ENCODE measurements at places on chromosomes 6 and 20.

- no peak for DNase-seq
Measured at GRCh38 chr6:167549213-167549612, 224.3 kb downstream of the TTLL2 start.

- no peak for DNase-seq
Measured at GRCh38 chr20:63484651-63485403, 12.4 kb upstream of the KCNQ2 start.

DNA sequence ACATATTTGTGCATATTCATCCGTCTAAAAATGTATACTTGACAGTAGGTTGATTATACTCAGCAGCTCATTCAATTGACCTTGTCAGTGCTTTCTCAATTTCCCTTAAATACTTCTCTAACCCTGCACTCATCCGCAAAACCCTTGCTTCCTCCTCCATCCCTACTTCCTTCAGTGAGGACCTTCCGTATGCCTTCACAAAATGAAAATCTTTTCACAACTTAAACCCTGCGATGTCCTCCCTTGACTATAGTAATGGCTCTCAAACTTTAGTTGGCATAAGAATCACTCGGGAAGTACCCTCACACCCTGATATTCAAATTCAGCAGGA lies 5.2 kb downstream of the MBOAT1 start:
- no peak for DNase-seq

DNA sequence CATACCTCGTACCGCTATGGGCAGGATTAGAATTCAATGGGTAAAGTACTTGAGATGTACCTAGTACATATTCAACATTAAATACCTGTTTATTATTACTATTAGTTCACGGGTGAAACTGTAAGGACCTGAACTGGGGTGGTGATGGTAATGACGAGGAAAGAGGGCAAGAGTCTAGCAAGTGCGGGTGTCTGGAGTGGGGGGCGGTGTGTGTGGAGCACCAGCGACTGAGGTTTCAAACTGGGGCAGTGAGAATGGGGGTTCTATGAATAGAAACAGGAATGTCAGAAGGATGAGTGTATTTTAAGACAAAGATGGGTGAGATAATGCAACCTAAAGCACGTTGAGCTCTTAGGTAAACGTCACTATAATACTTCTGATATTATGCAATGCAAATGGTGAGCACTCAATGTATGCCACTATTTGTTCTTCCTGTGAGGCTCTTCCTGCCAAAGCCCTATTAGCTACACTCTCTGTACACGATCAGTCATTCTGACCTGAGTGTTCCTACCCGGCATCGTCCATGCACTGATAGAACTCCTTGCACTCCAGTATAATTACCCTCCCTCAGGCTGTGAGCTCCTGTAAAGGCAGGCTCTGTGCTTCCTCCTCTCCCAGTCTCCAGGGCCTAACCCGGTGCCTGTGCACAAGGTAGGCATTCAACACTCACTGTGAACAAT lies 55.0 kb downstream of the ALDH5A1 start:
- no peak for DNase-seq

DNA sequence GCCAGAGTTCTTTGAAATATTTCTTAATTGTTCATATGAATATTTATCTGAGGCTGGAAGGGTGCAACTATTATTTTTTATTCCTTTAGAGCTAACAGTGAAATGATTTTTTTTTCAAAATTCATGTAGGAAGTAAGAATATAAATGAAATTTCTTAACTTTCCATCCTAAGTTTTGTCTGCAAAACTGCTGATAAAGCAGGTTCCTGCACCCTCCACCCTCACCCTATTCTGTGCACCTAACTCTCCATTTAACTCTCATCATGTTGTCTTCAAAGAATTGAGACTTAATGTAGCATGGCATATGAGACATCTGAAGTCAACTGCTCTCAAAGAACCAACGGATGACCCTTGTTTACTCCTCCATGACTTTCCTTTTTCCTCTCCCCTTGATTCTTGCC lies 23.5 kb upstream of the MANEA start:
- DNase-seq: no peak

DNA sequence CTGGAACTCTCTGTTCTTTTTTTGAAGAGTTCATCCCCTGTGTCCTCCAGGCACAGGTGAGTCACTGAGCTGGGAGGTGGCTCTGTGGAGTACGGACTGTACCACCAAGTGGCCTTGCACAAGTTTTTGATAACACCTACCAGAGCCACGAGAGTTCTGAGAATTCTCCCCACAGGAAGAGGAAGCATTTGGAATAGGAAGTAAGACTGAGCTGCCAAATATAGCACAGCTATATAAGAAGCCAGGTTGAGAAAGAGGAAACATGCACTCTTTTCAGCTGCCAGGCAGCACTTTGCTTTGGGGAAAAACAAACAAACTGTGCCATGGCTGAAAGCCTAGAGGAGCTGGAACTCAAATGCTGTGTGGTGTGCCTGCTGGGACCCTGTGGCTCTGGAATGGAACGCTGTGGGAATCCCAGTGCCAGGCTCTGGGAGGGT lies 70.8 kb upstream of the RIPOR2 start:
- DNase-seq: no peak

DNA sequence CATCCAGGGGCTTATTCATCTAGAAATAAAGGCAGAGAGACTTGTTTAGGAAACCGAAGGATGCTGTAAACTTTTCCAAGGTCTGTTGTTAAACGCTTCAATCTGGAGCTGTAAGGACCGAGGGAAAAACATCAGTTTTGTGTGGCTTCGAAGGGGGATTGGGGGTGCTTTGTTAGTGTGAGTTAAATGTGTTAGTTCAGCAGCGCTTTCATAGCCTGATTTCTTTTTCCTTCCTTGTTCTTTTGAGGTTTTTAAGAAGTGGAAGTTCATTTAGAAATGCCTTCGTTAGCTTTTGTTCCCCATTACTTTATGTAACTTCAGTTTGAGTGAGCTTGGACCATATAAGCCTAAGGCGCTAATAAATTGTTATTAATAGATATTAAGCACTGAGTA lies 1.5 kb downstream of the ANKS1A start:
- DNase-seq: no peak

- no peak for DNase-seq
Measured at GRCh38 chr20:23138682-23139081, 52.6 kb upstream of the CD93 start.

DNA sequence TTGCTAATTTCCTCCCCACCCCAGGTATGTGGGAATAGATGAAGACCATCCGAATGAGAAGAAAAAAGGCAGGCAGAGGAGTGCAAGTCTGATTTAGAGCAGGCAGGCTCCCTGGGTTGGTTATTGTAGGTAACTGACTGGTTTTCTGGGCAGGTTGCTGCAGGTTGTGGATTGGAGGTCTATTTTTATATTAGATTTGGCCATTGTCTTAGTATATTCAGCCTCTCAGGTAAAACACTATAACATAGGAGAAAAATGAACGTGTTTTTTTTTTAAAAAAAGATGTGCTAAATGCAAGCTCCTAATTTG lies 492 bp upstream of the TBC1D7 start:
- DNase-seq: no peak

GRCh38 chr20:33490934-33491656 lies 1.2 kb downstream of the CBFA2T2 start:
- DNase-seq: no peak

DNA sequence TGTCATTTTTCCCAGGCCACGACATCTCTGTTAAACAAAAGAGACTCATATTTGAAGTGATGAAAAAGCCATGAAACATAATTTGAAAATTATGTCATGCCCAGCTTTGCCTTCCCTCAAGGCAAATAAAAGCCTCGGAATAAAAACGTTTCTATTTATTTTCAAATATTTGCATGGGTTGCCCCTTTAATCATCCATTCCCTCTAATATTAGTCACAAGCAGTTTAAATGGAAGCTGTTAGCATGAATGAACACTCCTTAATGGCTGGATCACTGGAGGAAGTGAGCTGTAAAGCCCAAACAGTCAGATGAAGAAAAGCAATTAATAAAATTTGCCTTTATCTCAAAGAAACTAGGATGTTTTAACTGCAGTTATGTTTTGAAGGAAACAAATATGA lies 69.3 kb upstream of the STMND1 start:
- no peak for DNase-seq

DNA sequence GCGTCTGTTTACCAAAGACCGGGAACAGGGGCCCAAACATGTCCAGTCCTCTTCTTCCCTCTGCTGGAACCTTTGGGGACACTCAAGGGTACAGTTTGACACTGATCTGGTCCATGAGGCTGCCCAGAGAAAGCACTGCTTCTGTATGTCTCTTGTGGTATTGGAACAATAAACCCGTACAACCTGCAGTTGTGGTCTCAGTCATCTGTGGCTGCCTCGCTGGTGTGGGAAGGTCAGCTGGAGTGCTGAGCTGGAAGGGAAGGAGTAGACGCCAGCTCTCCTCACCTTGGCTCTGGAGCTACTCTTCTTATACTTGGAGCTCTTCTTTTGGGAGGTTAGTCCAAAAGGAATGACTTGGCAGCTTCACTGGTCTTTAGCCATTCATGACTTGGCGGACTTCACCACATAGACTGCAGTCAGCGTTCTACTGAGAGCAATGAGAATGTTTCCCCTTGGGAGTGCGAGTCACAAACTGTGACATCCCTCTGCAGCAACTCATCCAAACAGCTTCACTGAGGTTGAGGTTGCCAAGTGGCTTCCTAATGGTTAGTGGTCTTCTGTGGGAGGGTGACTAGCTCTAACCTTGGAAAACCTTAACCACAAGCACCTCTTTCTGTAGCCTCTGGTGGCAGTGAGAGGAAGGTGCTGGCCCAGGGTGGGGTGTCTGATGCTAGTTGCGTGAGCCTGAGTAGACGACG lies 81.2 kb downstream of the ASXL1 start:
- DNase-seq: no peak

DNA sequence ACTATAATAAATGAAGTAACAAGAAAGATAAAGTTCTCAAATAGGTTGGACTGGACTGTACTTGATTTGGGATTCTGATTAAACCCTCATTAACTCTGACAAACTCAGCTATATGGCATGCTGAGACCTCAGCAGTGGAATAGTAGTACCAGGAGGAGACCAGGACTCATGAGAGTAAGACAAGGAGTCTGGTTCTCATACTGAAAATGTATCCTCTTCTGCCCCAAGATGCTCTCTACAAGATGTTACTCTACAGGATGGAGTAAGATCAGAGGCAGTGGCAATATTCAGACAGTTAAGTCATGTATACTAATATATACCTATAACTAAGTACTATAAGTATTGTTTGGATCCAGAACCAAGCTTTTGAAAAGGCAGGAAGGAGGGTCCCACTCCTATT lies 31.9 kb upstream of the SYNCRIP start:
- no peak for DNase-seq

DNA sequence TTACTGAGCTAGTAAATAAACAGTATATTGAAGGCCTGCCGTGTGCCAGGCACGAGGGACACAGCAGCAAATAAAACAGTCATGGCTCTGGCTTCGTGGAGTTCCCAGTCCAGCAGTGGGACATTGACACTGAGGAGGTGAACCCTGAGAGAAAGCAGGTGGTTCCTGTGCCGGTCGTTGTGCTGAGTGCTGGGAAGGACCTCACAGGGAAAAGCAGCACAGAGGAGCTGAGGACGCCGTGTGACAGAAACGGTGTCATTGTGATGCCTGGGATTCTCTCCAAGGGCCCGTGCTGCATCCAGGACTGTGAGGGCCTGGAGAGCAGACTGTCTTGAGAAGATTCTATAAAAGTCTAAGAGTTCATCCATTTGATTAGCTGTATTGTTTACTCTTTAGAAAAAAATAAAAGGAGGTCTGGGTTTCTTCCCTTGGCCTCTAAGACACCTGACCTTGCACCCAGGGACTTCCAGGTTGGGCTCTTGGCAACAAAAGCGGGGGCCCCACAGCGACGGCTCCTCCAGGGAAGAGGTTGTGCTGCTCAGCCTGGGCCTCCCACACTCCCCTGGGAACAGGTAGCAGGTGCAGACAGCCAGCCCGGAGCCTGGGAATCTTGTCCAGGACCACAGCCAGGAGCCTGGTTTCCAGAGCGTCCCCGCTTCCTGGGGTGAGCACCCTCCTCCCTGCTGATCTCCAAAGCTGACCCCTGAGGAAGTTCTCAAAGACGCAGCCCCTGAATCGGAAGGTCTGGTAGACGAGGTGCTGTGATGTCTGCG lies 251.2 kb upstream of the PMEPA1 start:
- DNase-seq: no peak

DNA sequence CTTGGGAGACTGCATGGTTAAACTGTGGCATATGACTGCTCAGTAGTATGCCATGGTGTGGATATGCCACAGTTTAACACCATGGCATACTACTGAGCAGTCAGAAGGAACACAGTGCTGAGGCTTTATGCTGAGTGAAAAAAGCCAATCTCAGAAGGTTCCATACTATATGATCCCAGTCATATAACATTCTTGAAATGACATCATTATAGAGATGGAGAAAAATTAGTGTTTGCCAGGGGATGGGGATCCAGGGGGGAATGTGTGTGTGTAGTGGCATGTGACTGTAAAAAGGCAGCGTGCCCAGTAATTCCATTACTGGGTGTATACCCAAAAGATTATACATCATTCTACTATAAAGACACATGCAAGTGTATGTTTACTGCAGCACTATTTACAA lies 85.8 kb downstream of the FOXF2 start:
- no peak for DNase-seq

DNA sequence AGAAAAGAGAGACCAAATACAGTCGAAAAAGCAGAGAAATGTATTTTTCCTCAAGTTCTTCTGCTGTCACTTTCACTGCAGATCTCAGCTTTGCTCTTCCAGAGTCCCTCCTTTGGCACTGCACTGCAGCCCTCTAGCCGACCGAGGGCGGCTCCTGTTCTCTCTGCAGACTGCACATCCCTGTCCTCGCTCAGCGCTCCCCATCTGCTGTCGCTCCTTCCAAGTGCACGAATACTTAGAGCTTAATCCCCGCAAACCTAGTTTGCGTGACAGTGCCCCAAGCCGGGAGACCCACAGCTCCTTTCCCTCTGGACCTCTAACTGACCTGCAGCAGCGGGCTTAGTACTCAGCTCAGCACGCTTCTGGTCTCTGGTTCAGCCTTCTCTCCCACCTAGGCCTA lies 15.2 kb downstream of the RPP21 start:
- no peak for DNase-seq

- DNase-seq: no peak
Measured at GRCh38 chr20:33262658-33263065, 20.4 kb upstream of the BPIFB1 start.

DNA sequence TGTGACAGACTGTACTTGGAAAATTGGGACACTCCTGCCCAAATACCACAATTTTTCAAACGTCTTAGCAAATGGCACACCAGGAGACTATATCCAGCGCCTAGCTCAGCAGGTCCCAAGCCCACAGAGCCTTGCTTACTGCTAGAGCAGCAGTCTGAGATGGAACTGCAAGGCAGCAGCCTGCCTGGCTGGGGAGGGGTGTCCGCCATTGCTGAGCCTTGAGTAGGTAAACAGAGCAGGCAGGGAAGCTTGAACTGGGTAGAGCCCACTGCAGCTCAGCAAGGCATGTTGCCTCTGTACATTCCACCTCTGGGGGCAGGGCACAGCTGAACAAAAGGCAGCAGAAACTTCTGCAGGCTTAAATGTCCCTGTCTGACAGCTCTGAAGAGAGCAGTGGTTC lies 1003.3 kb upstream of the MAP3K7 start:
- no peak for DNase-seq

All from activated CD8-positive, alpha-beta memory T cell treated with anti-CD3 and anti-CD28 coated beads for 4 hours (primary cell).